RKO (cell line): ENCODE measurements at places on chromosomes 7 and 10.

DNA sequence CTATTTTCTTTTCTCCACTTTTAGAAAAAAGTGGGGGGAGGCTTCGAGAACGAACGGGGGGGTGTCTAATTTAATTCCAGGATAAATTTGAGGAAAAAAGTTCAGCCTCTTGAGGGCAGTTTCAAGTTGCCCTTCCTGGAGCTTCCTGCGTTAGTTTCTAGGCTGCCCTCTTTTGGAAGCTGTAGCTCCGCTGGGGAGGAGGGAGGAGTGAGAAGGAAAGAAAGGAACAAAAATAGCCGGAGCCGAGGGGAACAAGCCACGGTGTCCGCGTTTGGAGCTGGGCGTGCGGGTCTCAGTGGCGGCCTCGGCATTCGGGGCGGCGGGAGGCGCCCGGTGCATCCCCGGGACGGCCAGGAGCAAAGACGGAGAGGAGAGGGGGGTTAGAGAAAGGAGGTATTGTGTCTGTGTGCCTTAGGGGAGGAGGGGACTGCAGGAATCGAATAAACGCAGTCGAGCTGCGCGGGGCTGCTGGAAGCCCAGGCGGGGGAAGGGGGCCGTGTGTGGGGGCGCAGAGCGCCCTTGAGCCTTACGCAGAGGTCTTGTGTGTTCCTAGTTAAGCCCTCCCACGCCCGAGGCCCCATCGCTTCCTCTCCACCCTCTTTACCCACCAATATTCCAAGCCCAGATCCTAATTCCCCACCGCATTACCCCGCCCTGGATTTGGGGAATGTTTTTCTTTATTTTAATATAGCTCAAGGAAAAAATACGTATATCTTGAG, 2.0 kb upstream of the TNRC18 start:
- DNase-seq: peak; percentile 91

GRCh38 chr7:76086070-76086469, 38.2 kb downstream of the MDH2 start:
- DNase-seq: peak; percentile 95

DNA sequence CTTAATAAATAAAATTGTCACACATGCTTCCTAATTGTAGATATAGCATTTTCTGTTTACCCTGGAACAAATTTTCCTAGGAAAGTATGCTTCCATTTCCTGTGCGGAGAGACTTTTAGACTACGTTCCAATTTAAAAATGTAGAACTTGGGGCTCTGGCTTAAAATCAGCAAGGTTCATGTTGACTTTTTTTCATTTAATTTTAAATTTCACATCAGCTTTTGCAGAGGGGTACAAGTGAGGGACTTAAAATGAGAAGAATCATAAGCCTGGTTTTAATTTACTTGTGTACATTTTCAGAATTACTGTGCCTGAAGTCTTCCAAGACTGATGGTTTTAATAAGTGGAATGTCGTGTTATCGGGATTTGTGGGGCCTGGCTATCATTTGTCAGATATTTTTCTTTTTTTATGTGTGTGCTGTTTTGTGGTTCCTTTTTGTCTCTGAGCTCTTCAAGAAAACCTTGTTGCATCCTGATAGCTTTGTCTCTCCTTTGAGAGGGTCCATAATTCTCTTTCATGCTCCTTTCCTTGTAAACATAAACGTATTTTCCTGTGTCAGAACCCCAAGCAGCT, 8.8 kb upstream of the ATRNL1 start:
- no peak for DNase-seq

GRCh38 chr10:100061401-100061800, 20.3 kb downstream of the CPN1 start:
- DNase-seq: no peak

GRCh38 chr7:157228864-157229422, 90.2 kb downstream of the UBE3C start:
- peak; percentile 42 for DNase-seq

DNA sequence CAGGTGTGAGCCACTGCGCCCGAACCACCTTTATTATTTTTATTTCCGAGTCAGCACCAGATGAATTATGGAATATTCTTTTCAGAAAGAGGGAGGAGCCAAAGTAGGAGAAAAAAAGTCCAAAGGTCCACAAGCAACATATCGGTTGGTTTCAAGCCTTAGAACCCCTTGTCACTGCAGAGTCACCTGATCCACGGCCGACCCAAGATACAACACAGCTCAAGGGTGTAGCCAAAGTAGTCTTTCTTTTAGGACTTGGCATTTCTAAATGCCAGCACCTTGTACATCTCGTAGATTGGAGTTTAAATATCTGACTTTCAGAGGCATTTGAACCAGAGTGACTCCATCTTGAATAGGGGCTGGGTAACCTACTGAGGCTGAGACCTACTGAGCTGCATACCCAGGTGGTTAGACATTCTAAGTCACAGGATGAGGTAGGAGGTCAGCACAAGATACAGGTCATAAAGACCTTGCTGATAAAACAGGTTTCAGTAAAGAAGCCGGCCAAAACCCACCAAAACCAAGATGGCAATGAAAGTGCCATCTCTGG, 113.9 kb upstream of the ANLN start:
- DNase-seq: no peak

DNA sequence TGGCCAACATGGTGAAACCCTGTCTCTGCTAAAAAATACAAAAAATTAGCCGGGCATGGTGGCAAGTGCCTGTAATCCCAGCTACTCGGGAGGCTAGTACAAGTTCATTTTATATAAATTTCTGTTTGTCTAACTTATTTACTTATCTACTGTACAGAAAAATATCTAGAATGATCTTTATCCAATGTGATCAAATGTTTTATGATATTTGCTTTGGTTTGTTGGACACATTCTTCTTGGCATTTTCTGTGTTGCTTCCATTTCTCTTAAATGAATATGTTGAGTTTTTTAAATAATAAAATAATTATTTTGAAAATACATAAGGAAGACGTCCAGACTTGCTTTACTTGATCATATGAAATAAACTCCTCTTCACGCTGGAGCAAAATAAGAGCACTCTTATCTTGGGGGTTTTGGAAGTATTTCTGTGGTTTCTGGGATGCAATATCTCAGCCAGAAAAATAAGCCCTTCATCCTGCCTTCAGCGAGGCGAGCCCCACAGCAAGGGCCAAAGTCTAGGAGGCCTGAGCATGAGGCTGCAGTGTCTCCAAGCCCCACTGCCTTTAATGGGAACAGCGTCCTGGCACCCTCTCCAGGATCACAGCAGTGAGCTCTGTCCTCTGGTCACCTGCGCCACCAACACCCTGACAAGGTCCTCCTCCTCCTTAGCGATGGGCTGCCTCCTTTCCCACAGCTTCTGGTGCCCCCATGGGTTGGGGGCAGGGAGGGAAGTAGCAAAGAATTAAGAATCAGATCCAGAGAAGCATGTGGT, 480.2 kb downstream of the KCNMA1 start:
- DNase-seq: no peak
